Activated CD8-positive, alpha-beta T cell treated with anti-CD3 and anti-CD28 coated beads for 36 hours (primary cell): ENCODE measurements at places on chromosomes 12 and 14.

DNA sequence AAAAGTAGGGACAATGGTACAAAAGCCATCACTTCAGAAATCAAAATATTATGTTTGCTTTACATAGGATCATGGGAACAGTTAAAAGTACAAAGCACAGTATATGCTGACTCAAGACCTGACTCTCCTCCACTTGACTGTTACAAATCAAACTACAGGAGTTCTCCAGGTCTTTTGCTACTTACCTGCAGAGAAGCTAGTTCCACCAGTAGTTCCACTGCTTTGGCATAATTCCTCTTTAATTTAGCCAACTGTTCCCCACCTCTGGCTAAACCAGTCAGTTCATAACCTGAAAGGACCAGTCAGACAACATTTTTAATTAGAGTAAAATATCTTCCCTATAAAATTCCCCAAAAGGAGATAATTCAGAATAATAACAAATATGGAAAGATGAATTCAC, 14.0 kb downstream of the ATP6V1D start:
- no peak for DNase-seq

DNA sequence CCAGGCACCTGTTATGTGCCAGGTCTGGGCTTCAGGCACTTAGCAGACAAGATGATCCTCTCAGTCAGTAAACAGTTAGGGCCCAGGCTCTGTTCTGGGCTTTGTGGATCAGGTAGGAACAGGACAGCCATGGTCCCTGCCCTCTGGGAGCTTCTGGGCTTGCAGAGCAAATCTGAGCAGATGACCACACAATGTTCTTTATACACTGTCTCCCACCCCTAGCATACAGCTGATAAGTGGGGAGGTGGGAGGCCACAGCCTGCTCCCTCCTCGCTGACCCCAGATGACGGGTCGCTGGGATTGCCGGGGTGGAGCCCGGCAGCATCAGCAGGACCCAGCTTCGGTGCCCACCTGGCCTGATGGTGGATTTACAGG, 53.1 kb upstream of the RIN3 start:
- no peak for DNase-seq

DNA sequence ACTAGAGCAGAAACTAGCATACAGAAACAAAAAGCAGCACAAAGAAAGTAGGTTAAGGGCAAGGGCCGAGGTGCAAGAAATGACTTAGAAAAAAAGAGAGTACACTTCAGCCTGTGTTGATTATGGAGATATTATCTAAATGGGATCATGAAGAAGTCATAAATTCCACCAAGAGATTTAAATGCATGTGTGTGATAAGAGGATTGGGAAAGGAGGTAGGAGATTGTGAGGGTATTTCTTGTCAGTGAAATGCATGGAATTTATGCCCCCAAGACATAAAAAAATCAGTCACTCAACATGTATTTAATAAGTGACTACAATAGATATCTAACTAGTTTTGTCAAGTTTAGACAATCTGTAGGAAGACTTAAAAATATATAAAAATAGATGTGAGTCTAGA, 976.2 kb upstream of the LRFN5 start:
- no peak for DNase-seq

DNA sequence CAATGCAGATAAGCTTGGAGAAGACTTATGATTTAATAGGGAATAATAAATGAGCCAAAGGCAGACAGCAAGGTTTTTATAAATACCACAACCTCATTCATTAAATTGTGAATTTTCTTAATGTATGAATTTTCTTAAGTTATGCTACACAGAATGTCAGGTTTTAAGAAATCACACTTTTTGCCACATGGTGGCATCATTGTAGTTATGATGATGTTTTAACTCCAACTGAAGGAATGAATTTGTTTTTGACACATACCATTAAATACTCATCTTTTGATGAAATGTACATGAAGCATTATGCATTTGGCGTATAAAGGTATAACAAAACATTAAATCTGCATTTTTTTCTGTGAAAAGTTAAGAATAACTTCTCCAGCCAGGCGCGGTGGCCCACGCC, 524.1 kb upstream of the FBXO33 start:
- DNase-seq: no peak

GRCh38 chr14:105026033-105026785, 5.3 kb upstream of the CDCA4 start:
- peak; percentile 42 for DNase-seq

DNA sequence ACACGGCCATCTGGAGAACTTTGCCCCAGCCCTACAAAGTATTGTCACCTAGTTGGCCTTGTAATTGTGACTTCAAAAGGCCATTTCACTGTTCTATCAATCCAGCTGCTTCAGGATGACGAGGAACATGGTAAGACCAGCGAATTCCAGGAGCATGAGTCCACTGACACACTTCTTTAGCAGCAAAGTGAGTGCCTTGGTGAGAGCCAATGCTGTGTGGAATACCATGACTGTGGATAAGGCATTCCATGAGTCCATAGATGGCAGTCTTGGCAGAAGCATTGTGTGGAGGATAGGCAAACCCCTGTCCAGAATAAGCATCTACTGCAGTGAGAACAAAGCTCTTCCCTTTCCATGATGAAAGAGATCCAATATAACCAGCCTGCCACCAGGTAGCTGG, 1009.1 kb upstream of the USP15 start:
- DNase-seq: no peak

GRCh38 chr14:65077318-65077717, 25.0 kb downstream of the MAX start:
- no peak for DNase-seq

DNA sequence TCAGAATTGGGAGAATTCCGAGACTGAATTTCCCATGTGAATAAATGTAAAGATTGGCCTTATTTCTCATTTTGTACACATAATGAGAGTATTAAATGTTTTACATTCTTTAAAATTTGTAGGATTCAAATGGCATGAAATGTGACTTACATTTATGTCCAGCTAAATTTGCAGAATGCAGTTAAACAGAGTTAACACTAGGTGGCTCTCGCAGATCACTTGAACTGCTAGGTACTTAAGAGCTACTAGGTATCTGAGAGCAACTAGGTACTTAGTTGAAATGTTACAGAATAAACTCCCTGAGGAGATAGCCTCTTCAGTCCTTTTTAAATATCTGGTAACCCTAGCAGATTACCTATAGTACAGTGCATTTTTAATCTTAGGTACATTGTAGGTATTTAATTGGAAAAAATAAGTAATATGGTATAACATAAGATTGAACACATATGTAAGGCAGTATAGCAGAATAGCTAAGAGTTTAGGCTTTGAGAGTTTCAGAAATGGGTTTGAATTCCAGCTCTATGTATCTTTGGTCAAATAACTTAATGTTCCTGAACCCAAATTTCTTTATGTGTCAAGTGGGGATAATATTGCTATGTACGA, 73.8 kb downstream of the KIAA0586 start:
- peak; percentile 32 for DNase-seq
